ENCODE measurements at places on chromosomes 11 and 22. TPM values are rescaled to one million over a fixed set of nuclear protein-coding genes. Genes with fewer than 3 reads are reported as not detected.

Gene PATE4
- not detected for total RNA-seq

- DNase-seq, result no peak
Measured at GRCh38 chr11:35106595-35106994, 32.4 kb upstream of the CD44 start.

GRCh38 chr22:47055921-47056320 is 293.5 kb downstream of the TBC1D22A start:
- no peak for DNase-seq

Gene SAA2
- not detected for total RNA-seq

GRCh38 chr22:40648386-40648785 is 11.9 kb upstream of the MRTFA start:
- DNase-seq, result no peak

All from HFFc6 (cell line).